GM23338 (cell line): ENCODE measurements at places on chromosomes 1 and 21. TPM values are rescaled to one million over a fixed set of nuclear protein-coding genes. Genes with fewer than 3 reads are reported as not detected.

DNA sequence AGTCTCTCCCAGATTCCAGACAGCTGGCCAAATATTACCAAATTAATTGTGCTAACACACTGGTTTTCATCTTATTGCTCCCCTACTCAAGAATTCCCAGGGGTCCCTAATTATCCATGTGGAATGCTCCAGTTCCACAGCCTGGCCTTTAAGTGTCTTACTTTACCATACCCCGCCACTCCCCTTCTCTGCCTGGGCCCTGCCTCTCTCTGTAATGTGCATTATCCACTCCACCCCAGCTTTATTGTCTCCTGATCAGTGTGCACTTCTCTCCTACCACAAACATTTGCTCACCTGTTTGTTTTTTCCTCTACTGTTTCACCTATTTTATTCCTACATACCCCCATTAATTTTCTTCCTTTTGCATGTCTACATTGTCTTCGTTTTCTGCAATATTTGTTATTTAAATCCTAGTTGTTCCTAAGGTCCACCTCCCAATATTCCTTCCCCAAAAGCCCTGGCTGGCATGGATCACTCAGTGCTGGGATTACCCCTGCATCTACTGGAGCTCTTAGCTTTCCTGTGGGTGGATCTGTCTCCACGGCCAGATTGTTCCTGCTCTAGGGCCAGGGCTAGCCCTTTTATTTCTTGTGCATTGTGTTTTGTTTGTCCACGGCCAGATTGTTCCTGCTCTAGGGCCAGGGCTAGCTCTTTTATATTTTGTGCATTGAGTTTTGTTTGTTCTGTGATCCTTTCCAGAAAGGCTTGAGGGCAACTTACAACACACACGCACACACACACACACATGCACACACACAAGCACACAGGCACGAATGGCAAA lies 33.4 kb upstream of the ATP1B1 start:
- no peaks in the 10 kb centered on the region for H3K27me3 ChIP-seq
- no peak overlapping the region for H3K4me3 ChIP-seq
- H3K27ac ChIP-seq, result no peak overlapping the region
- no peaks in the 10 kb centered on the region for H3K4me1 ChIP-seq

DNA sequence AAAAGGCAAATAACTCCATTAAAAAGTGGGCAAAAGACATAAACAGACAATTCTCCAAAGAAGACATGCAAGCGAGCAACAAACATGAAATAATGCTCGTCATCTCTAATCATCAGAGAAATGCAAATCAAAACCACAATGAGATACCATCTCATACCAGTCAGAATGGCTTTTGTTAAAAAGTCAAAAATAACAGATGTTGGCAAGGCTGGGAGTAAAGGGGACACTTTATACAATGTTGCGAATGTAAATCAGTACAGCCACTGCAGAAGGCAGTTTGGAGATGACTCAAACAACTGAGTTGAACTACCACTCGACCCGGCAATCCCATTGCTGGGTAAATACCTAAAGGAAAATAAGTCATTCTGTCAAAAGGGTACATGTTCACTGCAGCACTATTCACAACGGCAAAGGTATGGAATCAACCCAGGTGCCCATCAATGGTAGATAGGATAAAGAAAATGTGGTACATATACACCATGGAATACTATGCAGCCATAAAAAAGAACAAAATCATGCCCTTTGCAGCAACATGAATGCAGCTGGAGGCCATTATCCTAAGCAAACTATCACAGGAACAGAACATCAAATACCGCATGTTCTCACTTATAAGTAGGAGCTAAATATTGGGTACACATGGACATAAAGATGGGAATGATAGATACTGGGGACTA lies 25.9 kb downstream of the TSPAN2 start:
- H3K27me3 ChIP-seq, result no peaks in the 10 kb centered on the region
- no peak overlapping the region for H3K27ac ChIP-seq
- no peak overlapping the region for H3K4me3 ChIP-seq
- no peaks in the 10 kb centered on the region for H3K4me1 ChIP-seq

GRCh38 chr1:14610761-14611160 lies 12.3 kb downstream of the KAZN start:
- H3K36me3 ChIP-seq, result no peaks in the 10 kb centered on the region
- no peaks in the 10 kb centered on the region for H3K27me3 ChIP-seq
- H3K4me3 ChIP-seq, result no peak overlapping the region
- DNase-seq, result no peak

- no peaks in the 10 kb centered on the region for H3K36me3 ChIP-seq
- H3K4me3 ChIP-seq, result no peak overlapping the region
- H3K27me3 ChIP-seq, result no peaks in the 10 kb centered on the region
- H3K27ac ChIP-seq, result no peak overlapping the region
- DNase-seq, result no peak
These were observed 35.0 kb upstream of the RGS18 start for GRCh38 chr1:192123212-192123611.

GRCh38 chr1:154556422-154556821 lies 2.0 kb downstream of the UBE2Q1 start:
- no peaks in the 10 kb centered on the region for H3K27me3 ChIP-seq
- peaks cover 16% of the 10 kb centered on the region for H3K4me1 ChIP-seq
- peak overlapping the region; percentile 97 for H3K4me3 ChIP-seq
- peak; percentile 68 for DNase-seq

DNA sequence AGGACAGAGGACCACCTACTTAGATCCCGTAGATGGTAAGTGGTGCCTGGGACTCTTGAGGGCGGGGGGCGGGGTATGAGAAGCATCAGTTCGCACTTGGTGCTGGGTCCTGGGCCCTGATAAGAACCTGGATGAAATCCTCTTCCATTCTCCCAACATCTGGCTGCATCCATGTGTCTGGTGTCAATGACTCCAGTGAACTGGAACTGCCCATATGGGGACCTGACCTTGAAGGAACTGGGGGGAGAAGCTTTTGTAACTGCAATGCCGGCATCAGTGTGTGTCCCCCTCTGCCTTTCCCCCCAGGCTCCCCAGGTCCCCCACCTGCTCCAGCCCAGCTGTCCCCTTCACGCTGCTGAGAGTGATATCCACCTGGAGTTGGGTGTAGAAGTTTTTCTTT lies 49.7 kb upstream of the EPB41 start:
- no peak overlapping the region for H3K4me3 ChIP-seq
- no peak overlapping the region for H3K27ac ChIP-seq
- no peaks in the 10 kb centered on the region for H3K27me3 ChIP-seq
- no peaks in the 10 kb centered on the region for H3K36me3 ChIP-seq

DNA sequence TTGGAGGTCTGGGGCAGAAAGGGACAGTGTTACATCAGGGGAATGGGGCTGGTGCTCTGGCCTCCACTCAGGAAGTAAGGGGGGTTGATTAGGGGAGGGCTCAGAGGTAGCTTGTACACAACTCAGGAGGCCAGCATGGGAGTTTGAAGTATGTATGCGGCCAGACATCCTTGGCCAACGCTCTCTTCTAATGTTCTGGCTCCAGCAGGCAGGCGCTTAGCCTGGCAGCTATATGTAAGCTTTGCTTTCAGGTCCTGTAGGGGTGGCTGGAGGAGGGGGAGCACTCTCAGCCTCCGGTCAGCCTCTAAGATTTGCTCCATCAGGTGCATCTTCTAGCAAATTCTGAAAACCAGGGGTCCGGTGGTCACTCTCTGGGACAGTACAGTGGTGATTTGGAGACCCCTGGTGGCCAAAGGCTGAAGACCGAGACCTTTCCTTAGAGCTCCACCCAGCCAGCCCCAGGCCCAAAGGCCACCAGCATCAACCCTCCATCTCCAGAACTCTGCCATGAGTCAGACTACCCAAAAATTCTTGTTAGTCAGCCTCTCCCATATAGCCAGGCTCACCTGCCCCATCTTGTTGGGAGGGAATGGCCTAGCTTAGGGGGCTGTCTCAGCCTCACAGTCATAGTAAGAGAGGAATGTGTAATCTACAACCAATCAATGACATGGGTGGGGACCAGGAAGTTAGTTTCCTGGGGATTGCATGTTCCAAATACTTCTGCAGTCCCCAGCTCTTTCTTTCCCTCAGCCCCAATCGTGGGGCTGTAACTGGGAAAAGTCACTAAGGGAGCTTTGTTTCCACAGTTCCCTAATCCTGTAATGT lies 9.7 kb upstream of the COL8A2 start:
- peaks cover 3% of the 10 kb centered on the region for H3K4me1 ChIP-seq
- no peak overlapping the region for H3K4me3 ChIP-seq
- peak; percentile 90 for DNase-seq
- H3K36me3 ChIP-seq, result no peaks in the 10 kb centered on the region
- no peak overlapping the region for H3K27ac ChIP-seq

DNA sequence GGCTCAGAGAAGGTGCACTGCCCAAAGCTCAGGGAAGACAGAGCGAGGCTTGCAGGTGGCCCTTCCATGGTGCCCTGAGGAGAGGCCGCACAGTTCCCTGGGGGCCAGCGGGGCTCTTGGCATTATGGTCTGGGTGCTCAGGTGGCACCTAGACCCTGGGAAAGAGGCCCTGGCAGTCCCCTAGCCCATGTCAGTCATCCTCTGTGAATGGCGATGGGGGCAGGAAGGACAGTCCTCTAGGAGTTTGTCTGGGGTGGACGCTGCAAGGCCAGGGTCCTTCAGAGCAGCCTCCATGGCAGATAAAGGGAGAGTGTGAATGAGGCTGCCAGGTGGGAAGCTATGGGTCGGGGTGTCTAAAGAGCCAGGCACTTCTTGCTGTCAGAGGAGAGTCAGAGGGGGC lies 345.9 kb upstream of the VAMP3 start:
- 0 out of 2 replicates have a peak, but pooled peaks cover 5% of the 10 kb centered on the region for H3K4me1 ChIP-seq
- no peaks in the 10 kb centered on the region for H3K27me3 ChIP-seq
- H3K4me3 ChIP-seq, result no peak overlapping the region
- no peak for DNase-seq
- H3K27ac ChIP-seq, result no peak overlapping the region

- H3K4me1 ChIP-seq, result peaks cover 25% of the 10 kb centered on the region
- H3K36me3 ChIP-seq, result no peaks in the 10 kb centered on the region
- H3K27me3 ChIP-seq, result peaks cover 43% of the 10 kb centered on the region
- peak; percentile 77 for DNase-seq
- no peak overlapping the region for H3K27ac ChIP-seq
- H3K4me3 ChIP-seq, result peak overlapping the region; percentile 87
These were observed 1.6 kb upstream of the CLSTN1 start for GRCh38 chr1:9825093-9826074.

DNA sequence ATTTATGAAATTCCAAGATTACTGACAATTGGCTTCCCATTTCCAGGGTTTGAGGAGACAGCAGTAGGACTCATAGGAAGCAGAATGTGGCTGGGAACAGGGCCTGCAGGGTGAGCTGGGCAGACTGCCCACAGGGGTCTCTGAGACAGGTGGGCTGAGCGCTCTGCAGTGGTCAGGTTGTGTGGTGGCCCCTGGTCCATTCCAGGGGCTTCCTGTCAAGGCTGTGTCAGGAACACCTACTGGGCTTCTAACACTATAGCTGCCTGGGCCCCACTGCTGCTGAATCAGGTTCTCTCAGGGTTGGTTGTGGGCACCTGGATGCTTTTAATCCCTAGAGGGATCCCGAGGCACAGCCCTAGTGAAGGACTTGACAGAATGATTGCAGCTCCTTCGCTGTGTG lies 72.1 kb downstream of the BACE2 start:
- 0 out of 2 replicates have a peak, but pooled peaks cover 3% of the 10 kb centered on the region for H3K36me3 ChIP-seq
- H3K27me3 ChIP-seq, result no peaks in the 10 kb centered on the region
- H3K4me3 ChIP-seq, result no peak overlapping the region
- peaks cover under 1% of the 10 kb centered on the region; the same call in 1 of the 2 replicates for H3K4me1 ChIP-seq

DNA sequence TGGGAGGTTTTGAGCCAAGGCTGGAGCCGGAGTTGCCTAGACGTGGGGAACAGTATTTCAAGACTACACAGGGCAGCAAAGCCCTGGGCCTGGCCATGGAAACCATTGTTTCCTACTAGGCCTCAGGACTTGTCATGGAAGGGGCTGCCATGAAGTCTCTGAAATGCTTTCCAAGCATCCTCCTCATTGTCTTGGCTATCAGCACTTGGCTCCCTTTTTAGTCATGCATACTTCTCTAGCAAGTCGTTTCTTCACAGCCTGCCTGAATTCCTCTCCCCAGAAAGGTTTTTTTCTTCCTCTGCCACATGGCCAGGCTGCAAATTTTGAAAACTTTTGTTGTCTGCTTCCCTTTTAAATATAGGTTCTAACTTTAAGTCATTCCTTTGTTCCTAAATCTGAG lies 406.6 kb upstream of the TMPRSS15 start:
- DNase-seq, result peak; percentile 30
- no peaks in the 10 kb centered on the region for H3K27me3 ChIP-seq
- H3K36me3 ChIP-seq, result no peaks in the 10 kb centered on the region

DNA sequence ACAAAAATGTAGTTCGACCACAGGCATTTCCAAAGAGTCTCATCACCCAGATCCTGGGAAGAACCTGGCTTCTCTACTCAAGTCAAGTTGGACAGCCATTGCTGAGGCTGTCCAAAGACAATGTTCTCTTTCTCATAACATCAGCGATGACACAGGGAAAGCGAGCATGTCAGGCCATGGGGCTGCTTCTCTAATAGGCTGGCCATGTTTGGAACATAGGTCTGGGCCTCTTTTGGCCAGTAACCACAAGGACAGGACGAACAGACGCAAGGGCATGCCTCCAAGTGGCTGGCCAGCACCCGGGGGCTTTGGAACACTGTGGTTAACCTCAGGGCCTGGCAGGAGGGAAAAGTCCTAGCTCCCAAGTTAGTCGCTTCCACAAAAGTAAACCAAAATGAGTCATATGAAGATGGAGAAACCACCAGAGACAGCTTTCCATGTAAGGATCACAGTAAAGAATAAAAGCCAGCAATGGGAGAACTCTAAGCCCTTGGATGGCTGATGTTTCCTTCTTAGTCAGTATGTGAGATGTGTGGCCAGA lies 80.6 kb upstream of the SLC44A3 start:
- H3K27me3 ChIP-seq, result no peaks in the 10 kb centered on the region
- H3K36me3 ChIP-seq, result no peaks in the 10 kb centered on the region
- H3K4me1 ChIP-seq, result peaks cover 14% of the 10 kb centered on the region
- H3K27ac ChIP-seq, result no peak overlapping the region
- DNase-seq, result no peak
- no peak overlapping the region for H3K4me3 ChIP-seq

- no peak for DNase-seq
- no peak overlapping the region for H3K4me3 ChIP-seq
- no peaks in the 10 kb centered on the region for H3K36me3 ChIP-seq
- no peaks in the 10 kb centered on the region; the same call in 1 of the 2 replicates for H3K4me1 ChIP-seq
- no peak overlapping the region for H3K27ac ChIP-seq
- H3K27me3 ChIP-seq, result no peaks in the 10 kb centered on the region
These were observed 73.5 kb downstream of the CHODL start for GRCh38 chr21:18318156-18318555.

DNA sequence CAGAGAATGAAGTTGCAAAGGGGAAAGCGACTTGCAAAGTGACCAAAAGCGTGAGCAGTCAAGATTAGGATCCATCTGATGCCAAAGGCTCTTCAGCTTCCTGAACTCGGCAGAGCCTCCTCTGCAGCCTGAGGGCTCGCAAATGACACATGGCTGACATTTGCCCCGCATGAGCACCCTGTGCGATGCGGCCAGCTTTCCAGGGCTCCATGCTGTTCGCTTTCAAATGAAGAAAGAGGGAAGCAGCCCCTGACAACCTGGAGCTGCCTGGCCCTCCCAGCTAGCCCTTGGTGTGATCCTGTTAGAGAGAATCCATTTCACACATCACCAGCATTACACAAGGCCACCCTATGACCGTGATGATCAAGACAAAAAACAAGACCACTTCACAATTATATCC lies 20.2 kb upstream of the FAM131C start:
- H3K4me1 ChIP-seq, result 0 out of 2 replicates have a peak, but pooled peaks cover under 1% of the 10 kb centered on the region
- H3K36me3 ChIP-seq, result no peaks in the 10 kb centered on the region
- H3K4me3 ChIP-seq, result no peak overlapping the region
- no peaks in the 10 kb centered on the region for H3K27me3 ChIP-seq
- DNase-seq, result no peak

The UBXN10 gene
- 0.58 and 0.69 TPM in 2 replicates for total RNA-seq
